NCI-H446 (cell line): ENCODE measurements at places on chromosomes 7 and 10.

DNA sequence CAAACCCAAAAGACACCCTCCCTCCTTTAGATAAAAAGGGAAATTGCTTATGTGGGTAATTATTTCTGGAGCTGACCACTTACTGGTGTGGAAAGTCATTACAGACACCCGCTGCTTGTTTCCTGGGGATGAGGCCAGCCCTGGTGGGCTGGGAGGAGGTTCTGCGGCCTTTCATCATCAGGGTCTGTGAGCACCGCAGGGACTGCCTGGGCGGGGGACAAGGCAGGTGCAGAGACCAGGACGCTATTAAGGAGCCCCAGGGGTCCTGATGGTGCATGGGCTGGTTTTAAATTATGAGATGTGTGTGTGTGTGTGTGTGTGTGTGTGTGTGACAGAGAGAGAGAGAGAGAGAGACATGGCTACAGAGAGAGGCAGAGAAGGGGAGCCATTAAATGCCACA is 171.2 kb downstream of the DNAJB6 start:
- no peak for DNase-seq

- DNase-seq = no peak
Observed at GRCh38 chr7:122629412-122629953, 69.4 kb downstream of the RNF133 start.

DNA sequence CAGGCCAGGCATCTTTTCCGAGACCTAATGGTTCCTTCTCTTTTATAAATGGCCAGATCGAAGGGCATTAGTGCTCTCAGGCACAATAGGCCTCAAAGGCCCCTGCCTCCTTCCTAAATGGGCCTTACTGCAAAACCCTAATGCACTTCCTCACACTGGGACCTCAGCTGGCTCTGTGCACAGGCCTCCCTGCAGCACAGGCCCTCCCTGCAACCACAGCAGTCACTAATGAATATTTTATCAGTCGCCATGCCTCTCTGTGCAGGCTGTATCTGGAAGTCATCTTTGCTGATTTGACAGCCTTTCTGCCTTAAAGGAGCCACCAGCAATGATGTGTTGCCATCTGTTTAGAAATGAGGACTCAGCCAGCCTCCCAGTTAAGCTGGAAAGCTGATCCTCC is 54.9 kb upstream of the SDK1 start:
- no peak for DNase-seq

DNA sequence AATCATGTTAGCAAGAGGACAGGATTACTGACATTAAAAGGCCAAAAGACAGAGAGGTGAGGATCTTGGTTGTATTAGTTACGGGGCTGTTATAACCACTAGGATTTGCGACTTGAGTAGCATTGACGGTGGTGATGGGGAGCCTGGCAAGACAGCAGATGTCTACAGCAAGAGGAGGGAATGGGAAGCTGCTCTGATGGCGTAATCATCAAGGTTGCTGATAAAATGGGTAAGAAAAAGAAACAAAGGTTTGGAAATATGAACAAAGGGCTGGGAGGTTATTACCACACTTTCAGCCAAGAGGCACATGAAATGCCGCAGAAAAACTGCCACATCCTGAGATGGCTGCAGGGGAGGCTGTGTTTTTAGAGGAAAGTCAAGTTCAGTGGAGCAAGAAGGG is 33.9 kb downstream of the TMEM229A start:
- DNase-seq = no peak

DNA sequence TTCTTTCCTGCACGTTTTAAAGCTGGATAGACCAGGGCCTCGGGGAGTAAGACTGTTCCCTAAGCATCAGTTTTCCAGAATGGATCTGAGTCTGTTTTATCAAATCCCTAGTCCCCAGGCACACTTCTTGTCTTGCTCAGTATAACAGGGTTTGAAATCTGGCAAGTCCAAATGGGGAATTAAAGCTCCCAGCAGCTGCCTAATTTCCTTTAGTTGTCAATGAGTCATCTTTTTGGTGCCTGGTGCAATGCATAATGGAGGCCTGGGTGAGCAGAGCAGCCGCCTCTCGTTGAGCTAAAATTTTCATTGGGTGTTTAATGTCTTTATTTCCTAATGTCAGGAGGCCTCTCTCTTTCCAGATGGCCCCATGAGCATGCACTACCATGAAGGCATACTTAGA is 87.9 kb downstream of the STRA8 start:
- peak; percentile 3 for DNase-seq

GRCh38 chr7:134731616-134732015 is 47.8 kb upstream of the CALD1 start:
- DNase-seq = no peak

GRCh38 chr10:53997953-53998352 is 803.1 kb downstream of the PCDH15 start:
- DNase-seq = no peak

DNA sequence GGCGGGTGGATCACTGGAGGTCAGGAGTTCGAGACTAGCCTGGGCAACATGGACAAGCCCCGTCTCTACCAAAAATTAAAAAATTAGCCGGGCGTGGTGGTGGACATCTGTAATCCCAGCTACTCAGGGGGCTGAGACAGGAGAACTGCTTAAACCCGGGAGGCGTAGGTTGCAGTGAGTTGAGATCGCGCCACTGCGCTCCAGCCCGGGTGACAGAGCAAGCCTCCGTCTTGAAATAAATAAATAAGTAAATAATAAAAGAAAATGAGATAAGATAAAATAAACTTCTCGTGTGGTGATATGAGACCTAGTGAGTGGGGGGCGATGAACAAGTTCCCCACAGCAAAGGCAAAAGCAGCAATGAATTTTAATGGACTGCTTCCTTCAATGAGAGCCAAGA is 33.6 kb upstream of the LMTK2 start:
- DNase-seq = no peak

- no peak for DNase-seq
Observed at GRCh38 chr7:22698767-22699166, 28.2 kb upstream of the IL6 start.

DNA sequence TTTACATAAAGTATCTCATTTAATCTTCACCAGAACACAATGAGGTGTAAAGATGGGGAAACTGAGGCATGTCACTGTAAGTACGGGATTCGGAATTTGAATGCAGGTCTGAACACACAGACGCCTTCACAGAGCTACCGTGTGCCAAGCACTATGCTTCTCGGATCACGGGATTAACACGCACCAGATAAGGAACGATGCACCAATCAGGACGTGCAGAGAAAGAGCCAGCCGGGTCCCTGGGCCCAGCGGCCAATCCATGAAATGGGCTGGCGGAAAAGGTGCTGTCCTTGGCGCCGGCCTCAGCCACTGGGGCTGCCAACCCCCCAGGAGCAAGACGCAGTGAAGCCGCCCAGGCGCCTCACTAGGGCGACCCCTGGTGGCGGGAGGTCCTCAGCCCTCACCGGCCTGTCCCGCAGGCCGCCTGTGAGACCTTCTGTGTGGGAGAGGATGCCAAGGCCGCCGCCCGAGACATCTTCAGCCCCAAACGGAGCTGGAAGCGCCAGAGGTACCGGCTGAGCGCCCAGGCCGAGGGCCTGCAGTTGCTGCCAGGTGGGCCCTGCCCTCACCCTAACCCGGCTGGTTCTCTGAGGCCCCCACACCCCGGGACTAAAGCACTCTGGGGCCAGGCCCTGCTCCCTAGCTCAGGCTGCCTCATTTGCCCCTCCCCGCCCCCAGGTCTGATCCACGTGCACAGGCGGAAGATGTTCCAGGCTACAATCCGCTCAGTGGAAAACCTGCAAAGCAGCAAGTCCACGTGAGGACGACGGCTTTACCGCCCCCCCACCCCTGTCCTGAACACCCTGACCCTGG is 15.6 kb downstream of the ATG9B start:
- DNase-seq = no peak

- no peak for DNase-seq
Observed at GRCh38 chr7:151349507-151349853, 7.9 kb downstream of the NUB1 start.

DNA sequence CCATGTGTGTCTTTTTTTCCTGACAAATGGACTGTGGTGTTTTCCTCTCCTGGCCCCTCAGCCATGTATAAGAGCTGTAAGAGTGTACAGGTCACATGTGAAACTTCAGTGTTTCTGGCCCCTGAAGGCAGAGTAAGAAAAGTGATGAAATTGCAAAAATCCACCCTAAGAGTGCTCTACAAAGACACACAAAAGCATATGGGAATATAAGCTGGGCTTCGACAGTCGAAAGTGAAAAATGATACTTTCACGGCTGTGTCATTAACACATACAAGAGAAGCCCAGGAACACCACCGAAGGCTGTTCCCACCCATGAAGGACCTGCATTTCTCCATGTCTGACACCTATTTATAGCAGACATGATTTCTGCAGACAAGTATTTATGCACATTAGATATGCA is 192.2 kb downstream of the PARD3 start:
- no peak for DNase-seq

GRCh38 chr10:29794776-29795611 is 160.2 kb upstream of the SVIL start:
- DNase-seq = no peak

GRCh38 chr10:87531908-87532622 is 27.4 kb downstream of the MINPP1 start:
- no peak for DNase-seq

DNA sequence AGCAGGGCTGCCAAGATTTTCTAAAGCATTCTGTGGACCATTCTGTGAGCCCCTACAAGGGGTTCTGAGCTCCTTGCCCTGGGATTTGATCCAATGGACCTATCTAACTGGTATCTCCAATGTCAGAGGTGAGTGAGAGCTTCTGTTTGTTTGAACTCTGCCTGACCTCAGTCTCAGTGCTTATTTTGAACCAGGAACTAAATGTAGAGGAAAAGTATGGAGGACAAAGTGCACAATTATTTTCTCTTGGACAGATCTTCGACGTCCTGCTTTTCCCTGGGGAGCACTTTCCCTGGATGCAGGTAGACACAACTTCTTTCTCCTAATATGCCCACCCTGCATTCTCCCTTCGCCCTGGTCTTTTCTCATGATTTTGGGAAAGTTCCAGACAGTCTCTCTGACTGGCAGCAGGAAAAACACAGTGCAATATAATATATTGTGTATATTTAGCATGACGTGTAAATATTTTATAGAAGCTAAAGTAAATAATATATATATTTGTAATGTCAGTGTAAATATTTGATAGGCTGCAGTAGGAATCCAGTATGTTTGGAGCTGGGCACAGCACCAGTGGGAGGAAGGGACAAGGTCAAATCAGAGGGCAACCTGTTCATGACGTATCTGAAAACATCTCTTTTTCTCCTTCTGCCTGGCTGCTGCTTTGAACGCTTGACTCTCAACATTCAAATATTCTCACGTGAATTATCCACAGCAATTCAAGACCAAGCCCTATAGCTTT is 184.0 kb upstream of the LYZL1 start:
- no peak for DNase-seq
